Mesothelial cell of epicardium (in vitro differentiated cells): ENCODE measurements at places on chromosomes 12 and 14. TPM values are rescaled to one million over a fixed set of nuclear protein-coding genes. Genes with fewer than 3 reads are reported as not detected.
A peak's percentile ranks its signal among the peaks of the same experiment; 100 is the strongest.

DNA sequence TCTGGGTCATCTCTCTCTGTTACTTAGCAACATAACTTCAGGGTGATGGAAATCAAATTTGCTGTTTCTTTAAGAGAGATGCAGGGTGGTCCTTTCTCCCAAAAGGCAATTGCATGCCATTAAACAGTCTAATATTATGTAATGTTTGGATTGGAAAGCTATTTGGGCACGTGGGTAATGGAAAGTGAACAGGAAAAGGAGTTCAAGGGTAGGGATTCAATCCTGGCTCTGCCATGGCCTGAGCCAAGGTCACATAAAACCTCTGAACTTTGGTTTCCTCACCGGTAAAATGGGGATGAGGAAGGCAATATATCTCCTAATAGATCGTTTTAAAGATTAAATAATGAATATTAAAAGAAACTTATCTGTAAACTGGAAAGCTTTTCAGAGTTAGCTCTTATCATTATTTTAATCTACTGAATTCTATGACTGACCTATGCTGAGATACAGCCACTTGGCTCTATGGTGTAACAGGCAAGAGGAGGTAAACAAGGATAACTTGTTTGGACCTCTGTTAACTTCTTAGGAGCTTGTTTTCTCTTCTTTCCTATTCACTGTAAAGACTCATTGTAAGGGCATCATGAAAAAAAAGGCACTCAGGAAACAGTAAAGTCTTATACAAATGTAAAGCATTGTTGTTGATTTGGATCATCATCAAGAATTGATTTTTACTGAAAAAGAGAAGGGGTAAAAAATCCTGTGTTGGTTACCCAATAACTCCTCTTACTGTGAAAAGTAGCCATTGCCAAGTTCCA is 55.7 kb upstream of the OVCH1 start:
- H3K4me3 ChIP-seq, result no peak overlapping the region
- H3K27ac ChIP-seq, result no peak overlapping the region
- peaks cover 4% of the 10 kb centered on the region for H3K27me3 ChIP-seq
- no peaks in the 10 kb centered on the region for H3K36me3 ChIP-seq
- H3K4me1 ChIP-seq, result no peaks in the 10 kb centered on the region

- H3K27me3 ChIP-seq, result no peaks in the 10 kb centered on the region
- DNase-seq, result no peak
- H3K4me3 ChIP-seq, result no peak overlapping the region
- H3K4me1 ChIP-seq, result peaks cover 17% of the 10 kb centered on the region
Measured at GRCh38 chr14:31926652-31927347, 150.3 kb upstream of the ARHGAP5 start.

- peak overlapping the region; percentile 99 for H3K4me3 ChIP-seq
- peaks cover under 1% of the 10 kb centered on the region for H3K36me3 ChIP-seq
- no peaks in the 10 kb centered on the region for H3K27me3 ChIP-seq
- H3K4me1 ChIP-seq, result peaks cover 53% of the 10 kb centered on the region
- no peak for DNase-seq
- peak overlapping the region; percentile 100 for H3K27ac ChIP-seq
Measured at GRCh38 chr12:53044896-53045695, 4.8 kb upstream of the TNS2 start.

DNA sequence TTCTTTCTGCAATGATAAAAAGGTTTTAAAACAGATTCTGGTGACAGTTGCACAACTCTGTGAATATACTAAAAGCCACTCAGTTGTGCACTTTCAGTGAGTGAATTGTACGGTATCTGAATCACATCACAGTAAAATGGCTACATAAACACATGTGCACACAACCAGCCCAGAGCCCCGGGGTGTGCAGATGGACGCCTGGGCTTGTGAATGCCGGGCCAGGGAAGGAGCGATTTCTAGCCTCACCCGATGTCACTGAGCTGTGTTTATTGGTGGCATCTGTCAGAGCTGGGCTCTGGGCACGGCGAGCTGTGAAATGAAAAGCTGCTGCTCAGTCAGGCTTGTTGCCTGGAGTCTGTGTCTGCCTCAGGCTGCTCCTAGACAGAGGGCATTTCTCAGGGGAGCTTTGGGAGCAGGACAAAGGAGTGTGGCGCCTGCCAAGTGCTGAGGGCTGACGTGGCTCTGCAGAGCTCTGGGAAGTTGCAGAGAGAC is 25.9 kb downstream of the RHOF start:
- peak overlapping the region; percentile 50 for H3K27ac ChIP-seq
- no peaks in the 10 kb centered on the region for H3K36me3 ChIP-seq
- no peak for DNase-seq
- H3K27me3 ChIP-seq, result no peaks in the 10 kb centered on the region
- peaks cover 30% of the 10 kb centered on the region for H3K4me1 ChIP-seq

- peaks cover 1% of the 10 kb centered on the region for H3K36me3 ChIP-seq
- no peak for DNase-seq
Measured at GRCh38 chr14:48973151-48973550, 613.0 kb downstream of the RPS29 start.

GRCh38 chr12:3834774-3835173 is 38.4 kb downstream of the PARP11 start:
- H3K27ac ChIP-seq, result no peak overlapping the region
- H3K4me3 ChIP-seq, result no peak overlapping the region
- H3K4me1 ChIP-seq, result peaks cover 1% of the 10 kb centered on the region
- H3K36me3 ChIP-seq, result peaks cover 20% of the 10 kb centered on the region
- no peak for DNase-seq

DNA sequence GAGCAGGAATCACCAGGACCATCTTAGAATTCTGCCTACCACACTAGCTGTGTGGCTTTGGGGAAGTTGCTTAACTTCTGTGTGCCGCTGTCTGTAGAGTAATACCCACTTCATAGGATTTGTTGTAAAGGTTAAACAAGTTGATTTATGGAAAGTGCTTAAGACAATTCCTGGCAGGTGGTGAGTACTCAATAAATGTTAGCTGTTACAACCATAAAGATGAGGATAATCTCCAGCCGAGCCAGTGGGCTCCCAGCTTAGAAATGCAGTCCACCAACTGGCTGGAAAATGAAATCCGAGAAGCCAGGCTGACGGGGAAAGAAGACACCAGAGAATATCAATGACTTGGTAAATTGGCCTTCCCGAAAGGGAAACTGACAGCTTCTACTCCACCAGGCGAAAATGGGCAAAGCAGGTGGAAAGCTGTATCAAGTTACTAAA is 173.5 kb downstream of the CHST11 start:
- H3K4me3 ChIP-seq, result no peak overlapping the region
- H3K4me1 ChIP-seq, result peaks cover 19% of the 10 kb centered on the region
- no peak overlapping the region for H3K27ac ChIP-seq
- peaks cover 87% of the 10 kb centered on the region for H3K27me3 ChIP-seq

DNA sequence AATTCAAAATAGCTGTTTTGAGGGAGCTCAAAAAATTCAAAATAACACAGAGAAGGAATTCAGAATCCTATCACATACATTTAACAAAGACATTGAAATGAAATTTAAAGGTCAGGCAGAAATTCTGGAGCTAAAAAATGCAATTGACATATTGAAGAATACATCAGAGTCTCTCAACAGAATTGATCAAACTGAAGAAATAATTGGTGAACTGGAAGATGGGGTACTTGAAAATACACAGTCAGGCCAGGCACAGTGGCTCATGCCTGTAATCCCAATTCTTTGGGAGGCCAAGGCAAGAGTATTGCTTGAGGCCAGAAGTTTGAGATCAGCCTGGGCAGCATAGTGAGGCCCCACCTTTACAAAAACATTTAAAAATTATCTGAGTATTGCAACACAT is 34.1 kb upstream of the DHRS7 start:
- no peaks in the 10 kb centered on the region for H3K4me1 ChIP-seq
- H3K27me3 ChIP-seq, result no peaks in the 10 kb centered on the region
- H3K27ac ChIP-seq, result no peak overlapping the region
- no peak for DNase-seq
- no peaks in the 10 kb centered on the region for H3K36me3 ChIP-seq

DNA sequence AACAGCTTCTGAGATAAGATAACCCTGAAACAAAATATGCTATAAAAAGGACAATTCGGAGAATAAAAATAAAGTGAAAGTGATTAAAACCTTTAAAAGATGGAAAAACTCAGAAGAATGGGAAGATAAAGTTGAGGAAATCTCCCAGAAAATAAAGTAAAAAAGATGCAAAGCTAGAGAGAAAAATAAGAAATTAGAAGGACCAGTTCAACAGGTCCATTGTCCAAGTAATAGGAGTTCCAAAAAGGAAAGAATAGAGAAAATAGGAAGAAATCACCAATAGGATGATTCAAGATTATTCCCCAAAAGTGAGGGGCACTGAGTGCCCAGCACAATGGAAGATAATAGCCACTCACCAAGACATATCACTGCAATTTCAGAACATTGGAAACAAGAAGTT is 4.8 kb upstream of the PRPF40B start:
- H3K4me3 ChIP-seq, result no peak overlapping the region
- DNase-seq, result no peak
- H3K36me3 ChIP-seq, result no peaks in the 10 kb centered on the region

GRCh38 chr14:99479906-99480869 is at the start of gene SETD3:
SETD3 (minus strand) TSS chr14:99480859; CDS start chr14:99465805, 15,054 bp downstream.
- no peak for DNase-seq
- no peaks in the 10 kb centered on the region for H3K36me3 ChIP-seq
- H3K4me3 ChIP-seq, result peak within 1 kb of the TSS; percentile 98
- H3K4me1 ChIP-seq, result peaks cover 49% of the 10 kb centered on the region
- H3K27me3 ChIP-seq, result no peaks in the 10 kb centered on the region

DNA sequence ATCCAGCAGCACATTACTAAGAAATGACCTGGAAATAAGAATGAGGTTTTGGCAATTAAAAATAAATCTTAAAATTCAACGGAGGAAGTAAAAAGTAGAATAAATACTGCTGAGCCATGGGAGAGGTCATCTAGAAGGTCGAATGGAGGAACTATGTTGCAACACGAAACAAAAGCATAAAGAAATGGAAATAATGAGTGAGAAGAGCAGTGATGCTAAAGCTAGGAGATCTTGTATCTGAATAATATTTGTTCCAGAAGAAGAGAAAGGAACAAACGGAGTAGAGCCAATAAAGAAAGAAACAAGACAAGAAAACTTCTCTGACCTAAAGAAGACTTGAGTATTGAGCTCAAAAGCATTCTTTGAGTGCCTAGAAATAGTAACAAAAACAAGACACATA is 6.6 kb upstream of the KRT7 start:
- peaks cover 3% of the 10 kb centered on the region for H3K36me3 ChIP-seq
- H3K27ac ChIP-seq, result no peak overlapping the region
- no peak overlapping the region for H3K4me3 ChIP-seq
- no peak for DNase-seq
- peaks cover 21% of the 10 kb centered on the region for H3K4me1 ChIP-seq
- H3K27me3 ChIP-seq, result peaks cover 20% of the 10 kb centered on the region

DNA sequence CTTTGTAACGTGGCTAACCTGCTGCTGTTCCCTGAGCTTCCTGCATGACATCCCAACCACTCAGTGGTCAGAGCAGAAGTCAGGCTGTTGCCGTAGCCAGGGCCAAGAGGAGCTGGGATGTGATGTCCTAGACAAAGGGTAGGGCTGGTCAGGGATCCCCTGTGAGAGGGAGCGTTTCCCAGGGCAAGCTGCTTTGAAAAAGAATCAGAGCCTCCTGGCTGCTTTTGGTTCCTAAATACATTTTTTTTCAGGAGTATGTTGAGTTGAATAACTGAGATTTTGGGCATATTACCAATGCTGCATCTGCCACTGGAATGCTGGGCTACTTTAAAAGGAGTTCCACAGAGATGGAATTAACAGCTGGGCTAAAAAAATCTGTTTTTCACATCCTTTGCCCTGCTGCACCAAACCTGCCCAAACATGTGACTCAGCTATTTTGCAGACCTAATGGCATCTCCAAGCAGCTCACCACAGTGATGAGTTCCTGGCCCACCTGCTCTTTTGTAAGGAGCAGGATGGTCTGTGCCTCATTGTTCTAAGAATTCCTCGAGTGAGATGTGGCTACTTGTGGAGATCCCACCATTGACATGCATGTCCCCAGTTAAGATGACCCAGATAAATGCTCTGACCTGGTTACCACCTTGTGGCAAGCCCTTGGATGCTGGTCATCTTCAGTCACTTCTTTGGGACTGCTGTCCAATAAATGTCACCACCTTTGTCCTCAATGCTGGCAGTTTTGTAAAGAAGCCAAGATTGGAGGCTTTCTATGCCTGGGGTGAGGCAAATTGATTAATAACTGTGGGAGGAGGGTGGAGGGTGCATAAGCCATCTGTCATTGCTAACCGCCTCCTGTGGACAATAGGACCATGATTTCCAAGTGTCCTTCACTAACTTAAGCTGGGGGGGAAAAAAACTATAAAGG is 24.1 kb downstream of the ANKRD13A start:
- peaks cover 34% of the 10 kb centered on the region for H3K36me3 ChIP-seq
- H3K4me1 ChIP-seq, result peaks cover 18% of the 10 kb centered on the region
- DNase-seq, result no peak

GRCh38 chr12:98856897-98857540 is 211.9 kb downstream of the APAF1 start:
- peaks cover 9% of the 10 kb centered on the region for H3K27me3 ChIP-seq
- no peak overlapping the region for H3K4me3 ChIP-seq
- H3K36me3 ChIP-seq, result no peaks in the 10 kb centered on the region
- H3K4me1 ChIP-seq, result peaks cover 8% of the 10 kb centered on the region

DNA sequence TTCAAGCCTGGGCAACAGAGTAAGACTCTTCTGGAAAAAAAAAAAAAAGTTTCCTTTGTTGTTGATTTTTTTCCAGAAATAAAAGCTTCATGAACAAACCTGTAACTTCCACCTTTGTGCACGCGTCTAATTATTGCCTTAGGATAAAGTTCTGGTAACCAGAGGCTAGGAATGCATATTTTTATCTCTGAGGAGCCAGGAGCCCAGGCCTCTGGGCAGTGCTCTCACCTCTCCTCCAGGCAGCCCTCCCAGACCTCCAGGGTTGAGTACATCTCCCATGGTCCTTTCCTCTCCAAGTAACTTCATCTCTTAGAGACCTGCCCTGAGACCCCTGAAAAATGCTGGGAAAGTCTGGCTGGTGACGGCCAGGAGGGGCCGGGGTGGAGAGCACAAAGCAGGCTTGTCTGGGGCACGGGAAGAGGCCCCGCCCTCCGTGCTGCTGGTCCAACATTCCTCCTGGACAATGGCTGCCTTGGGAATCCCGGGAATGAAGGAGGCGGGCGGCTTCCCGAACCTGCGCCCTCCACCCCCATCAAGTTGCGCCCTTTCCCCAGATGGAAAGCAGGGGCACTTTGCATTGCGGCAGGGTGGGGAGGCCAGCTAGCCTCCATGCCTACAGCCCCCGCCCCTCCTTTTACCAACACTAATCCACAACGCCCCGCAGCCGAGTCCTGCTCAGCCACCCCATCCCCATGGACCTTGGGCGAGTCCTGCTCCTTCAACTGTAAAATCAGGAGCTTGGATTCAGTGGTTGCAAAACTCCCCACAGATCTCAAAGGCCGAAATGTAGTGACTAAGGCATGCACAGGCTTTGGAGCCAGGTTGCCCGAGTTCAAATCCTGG is 7.3 kb upstream of the FIGNL2 start:
- peaks cover 31% of the 10 kb centered on the region for H3K4me1 ChIP-seq
- peaks cover 4% of the 10 kb centered on the region for H3K27me3 ChIP-seq
- H3K36me3 ChIP-seq, result no peaks in the 10 kb centered on the region
- H3K27ac ChIP-seq, result peak overlapping the region; percentile 76
- peak overlapping the region; percentile 65 for H3K4me3 ChIP-seq

SALL2 gene
- 44.6 to 45.2 TPM (median 45.2 TPM) in 3 replicates for total RNA-seq

ZFHX2 gene
- 9.8 to 14.4 TPM (median 13.7 TPM) in 3 replicates for total RNA-seq

RNASE3 gene
- not detected in 3 replicates for total RNA-seq

SDS gene
- not detected in 3 replicates for total RNA-seq

HCAR3 gene
- total RNA-seq, result 1.1 to 1.6 TPM (median 1.5 TPM) in 3 replicates

DPPA3 gene
- total RNA-seq, result 0.71 to 0.81 TPM in 2 of 3 replicates, not detected in the other
